HCT116 (cell line): ENCODE measurements at places on chromosomes 13 and 19. TPM values are rescaled to one million over a fixed set of nuclear protein-coding genes. Genes with fewer than 3 reads are reported as not detected.

Gene WTIP
- 8.4 TPM for total RNA-seq

Gene DNAJC15
- 10.8 TPM for total RNA-seq

Gene CDC42EP5
- total RNA-seq, result 0.64 TPM

Gene OR7A5
- total RNA-seq, result not detected

Gene GRIK5
- 1.7 TPM for total RNA-seq

Gene FOSB
- total RNA-seq, result 12.6 TPM

Gene CPT1C
- total RNA-seq, result 12.0 TPM

Gene PROZ
- total RNA-seq, result not detected

Gene DENND1C
- 0.54 TPM for total RNA-seq

Gene TMC4
- 60.3 TPM for total RNA-seq

Gene VSIG10L
- total RNA-seq, result 4.6 TPM

Gene PSG3
- not detected for total RNA-seq

Gene HSD17B14
- total RNA-seq, result 3.9 TPM

Gene CEACAM3
- not detected for total RNA-seq

Gene ZNF440
- 11.4 TPM for total RNA-seq

Gene GDF15
- total RNA-seq, result 425 TPM

Gene ZNF208
- not detected for total RNA-seq

Gene ZNF439
- total RNA-seq, result not detected

Gene PSG5
- not detected for total RNA-seq
